NCI-H446 treated with DMSO at 0.1 percent for 48 hours (cell line): ENCODE measurements at places on chromosomes 4 and X.

- no peak for DNase-seq
Measured at GRCh38 chrX:45795546-45795945, 594.9 kb upstream of the DIPK2B start.

DNA sequence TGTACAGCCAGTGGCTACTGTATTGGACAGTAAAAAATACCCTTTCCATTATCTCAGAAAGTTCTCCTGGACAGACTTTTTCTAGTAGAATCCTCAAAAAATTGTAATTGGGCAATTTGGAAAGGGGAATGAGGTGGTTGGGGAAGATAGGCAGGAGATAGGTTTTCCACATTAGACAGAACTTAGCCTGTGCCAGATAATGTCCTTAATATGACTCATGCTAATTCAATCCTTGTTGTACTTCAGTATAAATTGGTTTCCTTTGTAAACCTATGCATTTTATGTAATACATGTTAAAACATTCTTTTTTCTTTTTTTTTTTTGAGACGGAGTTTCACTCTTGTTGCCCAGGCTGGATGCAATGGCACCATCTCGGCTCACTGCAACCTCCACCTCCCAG lies 8.9 kb downstream of the EIF4E start:
- no peak for DNase-seq

- no peak for DNase-seq
Measured at GRCh38 chr4:3531318-3531878, 824 bp downstream of the LRPAP1 start.

- DNase-seq = no peak
Measured at GRCh38 chrX:35798042-35798441, at the start of gene MAGEB16. MAGEB16 (plus strand) TSS chrX:35798342; CDS start chrX:35802197, 3,855 bp downstream.

GRCh38 chrX:120753413-120754251 lies 122.0 kb downstream of the CT47B1 start:
- DNase-seq = no peak

DNA sequence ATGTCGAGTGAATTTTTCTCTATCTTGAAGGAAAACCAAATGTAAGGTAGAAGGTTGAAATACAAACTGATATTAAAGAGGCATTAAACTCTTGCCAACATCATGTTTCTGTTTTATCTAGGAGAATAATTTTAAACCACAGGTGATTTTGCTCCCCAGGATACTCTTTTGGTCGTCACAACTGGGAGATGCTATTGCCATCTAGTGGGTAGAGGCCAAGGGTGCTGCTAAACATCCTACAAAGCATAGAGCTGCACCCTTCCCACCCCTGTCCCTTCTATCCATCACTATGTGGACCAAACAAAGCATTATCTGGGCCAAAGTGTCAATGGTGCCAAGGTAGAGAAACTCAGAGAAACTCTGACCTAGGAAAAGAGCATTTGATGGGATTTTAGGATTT lies 154.6 kb upstream of the MAGEB2 start:
- DNase-seq = no peak

GRCh38 chr4:2036327-2036726 lies 22.8 kb upstream of the NAT8L start:
- DNase-seq = no peak

DNA sequence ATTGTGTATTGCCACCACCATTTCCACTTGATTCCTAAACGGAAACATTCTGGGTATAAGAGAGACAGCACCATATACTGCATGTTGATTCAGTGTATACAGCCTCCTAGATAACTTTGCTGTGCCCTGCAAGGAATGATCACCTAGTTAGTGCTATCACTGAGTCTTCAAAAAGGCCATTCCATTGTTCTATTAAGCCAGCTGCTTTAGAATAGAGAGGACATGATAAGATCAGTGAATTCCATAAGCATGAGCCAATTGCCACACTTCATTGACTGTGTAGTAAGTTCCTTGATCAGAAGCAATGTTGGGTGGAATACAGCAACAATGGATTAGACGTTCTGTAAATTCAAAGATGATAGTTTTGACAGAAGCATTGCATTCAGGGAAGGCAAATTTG lies 1047.3 kb downstream of the PCDH18 start:
- DNase-seq = no peak

GRCh38 chrX:38806875-38807621 lies 5.8 kb downstream of the MID1IP1 start:
- DNase-seq = no peak

GRCh38 chr4:160580581-160580980 lies 1477.7 kb downstream of the RAPGEF2 start:
- DNase-seq = no peak

- DNase-seq = no peak
Measured at GRCh38 chr4:173177232-173177631, 8.6 kb downstream of the GALNT7 start.

DNA sequence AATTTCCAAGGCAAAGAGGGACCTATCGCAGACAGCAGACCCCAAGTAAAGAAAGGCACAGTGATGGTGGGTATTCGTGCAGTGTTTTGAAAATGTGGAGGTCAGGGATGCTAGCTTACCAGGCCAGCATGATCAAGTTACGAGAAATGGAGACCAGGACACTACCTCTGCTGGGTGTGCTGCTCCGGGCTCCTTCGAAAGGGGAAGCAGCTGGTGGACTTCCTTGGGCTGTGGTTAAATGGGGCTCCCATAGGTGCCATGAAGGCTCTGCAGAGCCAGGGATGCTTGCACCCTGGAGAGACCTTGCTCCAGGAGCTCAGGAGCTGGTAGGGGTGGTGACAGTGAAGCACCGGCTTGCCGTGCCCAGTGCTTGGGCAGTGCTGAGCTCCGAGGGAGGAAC lies 68.8 kb downstream of the TBL1X start:
- no peak for DNase-seq

DNA sequence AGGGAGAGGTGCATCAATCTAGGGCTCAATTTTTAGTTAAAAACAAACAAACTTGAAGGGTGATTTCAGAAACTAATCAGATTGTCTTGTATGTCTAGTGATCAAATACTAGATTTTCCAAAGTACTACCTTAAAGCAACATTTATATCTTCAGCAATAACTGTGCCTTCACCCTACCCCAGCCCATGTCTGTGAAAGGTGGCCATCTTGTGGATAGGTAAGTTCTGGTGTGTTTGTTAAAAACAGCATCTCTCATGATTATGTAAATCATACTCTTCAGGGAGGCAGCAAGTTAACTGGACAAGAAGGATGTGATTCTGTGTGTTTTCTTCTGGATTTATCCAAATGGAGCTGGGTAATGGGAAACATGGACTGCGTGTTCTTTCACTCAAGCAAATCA lies 81.4 kb upstream of the ACSL1 start:
- DNase-seq = no peak

DNA sequence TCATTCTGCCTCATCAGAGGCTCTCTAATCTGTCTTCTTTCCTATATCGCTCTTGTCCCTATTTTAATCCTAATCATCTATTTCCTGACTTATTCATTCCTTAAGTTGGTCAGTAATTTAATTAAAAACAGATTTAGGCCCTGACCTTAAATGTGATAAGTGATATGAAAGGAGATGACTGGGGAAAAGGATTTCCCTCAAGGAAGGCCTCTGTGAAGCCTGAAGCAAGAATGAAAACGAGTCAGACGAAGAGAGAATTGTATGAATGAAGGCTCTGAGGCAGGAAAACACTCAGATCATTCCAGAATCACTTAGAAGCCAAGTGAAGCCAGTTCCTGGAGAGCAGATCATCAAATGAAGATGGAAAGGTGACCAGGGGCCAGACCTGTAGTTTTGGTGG lies 22.1 kb downstream of the PKD2 start:
- no peak for DNase-seq

GRCh38 chr4:109728385-109728784 lies 1.5 kb downstream of the PLA2G12A start:
- no peak for DNase-seq

GRCh38 chrX:112087545-112087944 lies 5.0 kb upstream of the TRPC5 start:
- no peak for DNase-seq

- DNase-seq = no peak
Measured at GRCh38 chrX:117752745-117753144, 363.9 kb downstream of the KLHL13 start.

DNA sequence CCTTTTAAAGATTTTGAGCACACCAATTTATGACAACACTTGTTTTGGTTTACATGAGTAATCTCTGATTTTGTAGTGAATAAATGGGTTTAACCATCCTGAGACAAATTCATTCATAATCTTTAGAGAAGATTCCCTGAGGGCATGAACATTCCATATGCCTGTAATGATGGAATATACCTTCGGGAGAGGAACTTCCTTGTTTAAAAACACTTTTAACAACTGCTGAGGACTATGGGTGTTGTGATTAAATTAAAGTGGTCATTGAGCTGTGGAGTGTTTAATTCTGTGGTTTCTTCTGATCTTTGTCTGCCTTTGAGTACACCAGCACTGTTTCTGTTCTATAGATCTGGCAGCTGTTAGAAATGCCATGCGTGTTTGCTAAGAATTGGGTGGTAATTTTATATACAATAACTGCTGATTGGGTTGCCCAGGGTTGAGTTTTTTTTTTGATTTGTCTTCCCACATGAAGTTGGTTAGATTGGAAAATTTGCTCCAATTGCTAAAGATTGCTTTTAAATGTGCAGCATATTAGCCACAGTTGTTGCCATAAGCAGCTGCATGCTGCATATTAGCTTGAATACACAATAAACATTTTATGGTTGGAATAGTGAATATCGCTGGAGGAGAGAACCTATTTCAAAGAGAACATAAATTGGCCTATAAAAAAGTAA lies 86.8 kb downstream of the DCLK2 start:
- DNase-seq = no peak

- no peak for DNase-seq
Measured at GRCh38 chr4:165136529-165136928, 23.9 kb upstream of the TMEM192 start.

DNA sequence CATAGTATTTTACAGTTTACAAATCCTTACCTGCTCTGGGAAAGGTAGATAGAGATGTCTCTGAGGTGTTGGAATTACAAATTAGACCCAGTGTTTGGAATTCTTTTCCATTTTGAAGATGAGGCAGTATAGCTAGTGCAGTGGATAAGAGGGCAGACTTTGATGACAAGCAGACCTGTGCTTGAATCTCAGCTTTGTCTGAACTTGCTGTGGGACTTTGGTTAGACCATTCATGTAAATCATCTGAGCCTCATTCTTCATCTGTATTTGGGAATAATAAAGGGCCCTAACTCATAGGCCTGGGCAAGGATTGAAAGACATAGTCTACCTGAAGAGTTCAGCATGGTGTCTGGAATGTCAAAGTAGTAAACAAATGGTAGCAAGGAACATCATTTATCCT lies 77.2 kb upstream of the BOD1L1 start:
- DNase-seq = no peak

GRCh38 chrX:19599253-19599652 lies 83.9 kb upstream of the MAP3K15 start:
- no peak for DNase-seq

DNA sequence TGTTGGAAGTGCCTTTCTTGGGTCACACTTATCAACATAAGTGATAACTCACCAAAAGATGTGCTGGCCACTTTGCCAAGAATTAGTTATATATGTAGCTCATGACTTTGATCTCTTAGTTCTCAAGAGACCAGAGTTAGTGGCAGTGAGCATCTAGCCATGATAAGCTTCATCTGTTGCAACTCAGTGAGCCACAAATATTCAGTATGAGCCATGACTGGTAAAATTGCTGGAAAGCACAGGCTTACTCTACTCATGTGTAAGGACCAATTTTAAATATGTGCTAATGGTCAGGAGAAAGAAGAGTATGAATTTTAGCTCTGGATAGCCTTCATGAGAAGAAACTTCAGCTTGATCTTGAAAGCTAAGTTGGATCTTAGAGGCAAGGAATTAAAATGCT lies 59.4 kb upstream of the TLL1 start:
- no peak for DNase-seq

GRCh38 chr4:52996261-52997131 lies 134.4 kb downstream of the RASL11B start:
- DNase-seq = peak; percentile 25

DNA sequence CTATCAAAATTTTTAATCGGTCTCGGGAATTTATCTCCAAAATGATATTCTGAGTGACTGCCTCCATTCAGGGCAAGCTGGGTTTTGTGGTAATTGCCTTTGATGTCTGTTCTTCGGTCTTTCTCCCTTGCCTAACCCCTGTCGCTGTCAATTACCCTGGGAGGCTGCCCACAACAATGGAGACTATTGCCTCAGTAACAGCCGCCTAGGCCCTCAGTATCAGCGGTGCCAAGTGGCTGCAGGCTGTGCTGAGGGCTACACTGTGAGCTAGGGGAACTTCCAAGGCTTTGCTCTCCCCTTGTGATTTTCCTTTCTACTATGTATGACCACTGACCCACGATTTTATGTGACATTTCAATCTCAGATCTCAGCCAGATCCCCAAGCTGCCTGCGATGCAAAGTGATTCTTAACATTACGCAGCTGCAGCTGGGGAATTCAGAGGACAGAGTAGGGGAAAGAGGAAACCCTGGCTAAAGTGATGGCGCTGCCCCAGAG lies 36.3 kb upstream of the REST start:
- DNase-seq = no peak

GRCh38 chr4:46922205-46922604 lies 13.2 kb upstream of the COX7B2 start:
- DNase-seq = no peak

GRCh38 chrX:23334521-23334847 lies 165 bp upstream of the PTCHD1 start:
- DNase-seq = no peak

DNA sequence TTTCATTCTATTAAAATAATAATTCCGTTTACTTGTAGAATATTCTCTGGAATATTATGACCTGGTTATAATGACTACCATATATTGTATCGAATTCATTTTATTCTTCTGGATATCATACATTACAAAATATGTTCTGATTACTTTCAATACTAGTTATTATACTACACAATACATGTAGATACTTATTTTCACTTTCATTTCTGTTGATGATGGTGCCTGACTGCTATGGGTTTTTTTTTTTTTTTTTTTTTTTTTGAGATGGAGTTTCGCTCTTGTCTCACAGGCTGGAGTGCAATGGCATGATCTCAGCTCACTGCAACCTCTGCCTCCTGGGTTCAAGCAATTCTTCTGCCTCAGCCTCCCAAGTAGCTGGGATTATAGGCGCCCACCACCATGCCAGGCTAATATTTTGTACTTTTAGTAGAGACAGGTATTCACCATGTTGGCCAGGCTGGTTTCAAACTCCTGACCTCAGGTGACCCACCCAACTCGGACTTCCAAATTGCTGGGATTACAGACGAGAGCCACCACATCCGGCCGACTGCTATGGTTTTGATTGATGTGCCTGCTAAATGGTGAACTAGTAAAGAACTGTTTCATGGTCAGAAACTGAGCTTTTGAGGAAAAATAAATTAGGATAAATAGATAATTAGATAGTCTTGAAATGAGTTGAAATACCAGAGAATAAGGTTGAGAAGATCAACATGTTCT lies 39.5 kb downstream of the PCDH10 start:
- DNase-seq = no peak

- DNase-seq = no peak
Measured at GRCh38 chrX:50865311-50865710, 45.2 kb upstream of the BMP15 start.

GRCh38 chrX:38103857-38104812 lies 97.8 kb downstream of the SYTL5 start:
- no peak for DNase-seq

- DNase-seq = no peak
Measured at GRCh38 chrX:13770013-13770535, 35.5 kb downstream of the OFD1 start.

- DNase-seq = no peak
Measured at GRCh38 chrX:14064626-14065432, 35.1 kb upstream of the GEMIN8 start.
